ENCODE measurements at places on chromosomes 2 and 18. TPM values are rescaled to one million over a fixed set of nuclear protein-coding genes. Genes with fewer than 3 reads are reported as not detected.

DNA sequence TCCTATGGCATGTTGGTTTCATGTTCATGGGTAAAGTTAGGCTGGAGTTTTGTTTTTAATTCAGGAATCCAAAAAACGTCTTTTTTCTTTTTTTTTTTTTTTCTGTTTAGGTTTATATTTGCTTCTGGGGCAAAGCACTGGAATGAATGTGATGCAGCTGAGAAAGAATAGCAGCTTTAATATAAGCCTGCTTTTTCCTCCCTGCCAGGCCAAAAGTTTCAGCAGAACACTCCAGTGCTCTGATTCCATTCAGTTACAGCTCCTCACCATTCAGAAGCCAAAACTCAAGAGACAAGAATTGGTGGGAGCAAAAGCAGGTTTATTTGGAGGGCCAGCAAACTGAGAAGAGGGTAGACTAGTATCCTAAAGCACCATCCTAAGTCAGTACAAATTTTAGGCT, 102.7 kb upstream of the PELI1 start:
- DNase-seq, result no peak

GRCh38 chr18:35424356-35424755, 47.2 kb upstream of the ZNF396 start:
- no peak for DNase-seq

DNA sequence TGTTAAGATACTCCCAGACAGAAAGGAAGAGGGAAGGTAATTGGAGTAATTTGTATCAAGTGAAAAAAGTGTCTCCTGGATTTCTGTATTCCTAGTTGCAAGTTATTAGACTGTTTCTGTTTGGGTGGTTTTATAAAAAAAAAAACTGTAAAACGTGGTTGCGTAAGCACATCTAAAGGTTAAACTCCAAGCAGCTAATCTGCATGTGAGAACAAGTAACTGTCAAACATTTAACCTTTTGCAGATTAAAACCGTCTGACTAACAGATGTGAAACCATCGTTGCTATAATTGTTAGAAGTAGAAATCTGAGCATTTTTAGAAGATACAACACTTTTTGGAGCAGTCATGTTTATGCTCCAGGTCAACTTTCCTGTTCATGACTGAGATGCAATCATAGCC, 72.3 kb downstream of the AFF3 start:
- DNase-seq, result no peak

GRCh38 chr18:77865853-77866252, 616.2 kb downstream of the GALR1 start:
- DNase-seq, result no peak

DNA sequence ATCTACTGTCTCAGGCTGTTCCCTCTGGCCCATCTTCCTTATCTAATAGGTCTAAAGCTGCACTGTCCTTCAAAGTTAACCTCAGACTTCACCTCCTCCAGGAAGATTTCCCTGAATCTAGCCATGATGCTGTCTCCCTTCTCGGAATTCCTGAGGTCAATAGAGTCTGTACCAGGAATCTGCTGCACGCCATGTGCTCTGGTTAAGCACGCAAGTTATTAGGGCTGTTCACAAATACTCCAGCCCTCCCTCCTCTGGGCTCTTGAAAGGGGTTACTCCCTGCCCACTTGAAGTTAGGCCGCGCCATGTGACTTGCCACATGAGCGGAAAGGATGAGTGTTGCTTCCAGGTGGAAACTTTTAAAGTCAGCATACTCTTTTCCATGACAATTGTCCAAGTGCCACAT, 43.6 kb downstream of the MCFD2 start:
- peak; percentile 25 for DNase-seq

GRCh38 chr2:61785583-61785982, 68.3 kb downstream of the FAM161A start:
- DNase-seq, result no peak

DNA sequence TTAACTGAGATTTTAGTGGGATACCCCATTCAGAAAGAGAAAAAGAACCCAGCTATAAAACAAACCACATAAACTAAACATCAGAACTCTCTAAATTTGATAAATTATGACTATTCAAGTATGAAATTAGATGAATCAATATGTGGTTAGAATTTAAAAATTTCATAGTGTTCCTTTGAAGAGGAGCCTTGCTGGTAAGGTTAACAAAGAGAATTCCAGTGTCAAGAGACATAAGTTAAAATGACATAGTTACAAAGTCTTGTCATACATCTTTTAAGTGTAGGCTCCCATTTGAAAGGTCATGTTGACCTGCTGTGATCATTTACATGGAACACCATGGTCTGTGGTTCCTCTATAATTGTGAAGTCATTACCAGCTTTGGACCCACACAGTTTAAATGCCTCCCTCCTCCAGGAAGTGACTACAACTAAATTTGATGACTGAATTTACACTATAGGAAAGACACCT, 231.6 kb upstream of the ETAA1 start:
- no peak for DNase-seq

- no peak for DNase-seq
Observed at GRCh38 chr2:13414897-13415296, 698.2 kb downstream of the TRIB2 start.

- no peak for DNase-seq
Observed at GRCh38 chr18:3712491-3712890, 262.5 kb downstream of the TGIF1 start.

- no peak for DNase-seq
Observed at GRCh38 chr2:227643990-227644551, 22.5 kb upstream of the SCYGR5 start.

DNA sequence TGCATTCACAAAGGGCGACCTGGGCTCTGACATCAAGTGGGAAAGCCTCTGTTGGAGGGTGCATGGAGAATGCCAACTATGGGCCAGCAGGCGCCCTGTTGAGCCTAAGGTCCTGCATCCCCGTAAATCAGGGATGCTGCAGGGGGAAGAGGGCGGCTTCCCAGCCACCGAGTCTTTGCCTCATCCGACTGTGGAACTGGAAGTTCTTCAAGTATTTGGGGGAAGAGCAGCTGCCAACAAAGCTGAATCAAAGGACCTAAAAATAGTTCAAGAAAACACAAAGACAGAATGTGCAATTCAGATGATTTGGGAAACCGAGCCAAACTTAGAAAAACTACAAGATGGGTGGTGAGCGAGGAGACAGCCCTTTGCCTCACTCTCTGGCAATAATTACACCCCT, 281.1 kb upstream of the MGAT5 start:
- peak; percentile 84 for DNase-seq

GRCh38 chr2:232979871-232980461, 33.1 kb downstream of the NGEF start:
- no peak for DNase-seq

DNA sequence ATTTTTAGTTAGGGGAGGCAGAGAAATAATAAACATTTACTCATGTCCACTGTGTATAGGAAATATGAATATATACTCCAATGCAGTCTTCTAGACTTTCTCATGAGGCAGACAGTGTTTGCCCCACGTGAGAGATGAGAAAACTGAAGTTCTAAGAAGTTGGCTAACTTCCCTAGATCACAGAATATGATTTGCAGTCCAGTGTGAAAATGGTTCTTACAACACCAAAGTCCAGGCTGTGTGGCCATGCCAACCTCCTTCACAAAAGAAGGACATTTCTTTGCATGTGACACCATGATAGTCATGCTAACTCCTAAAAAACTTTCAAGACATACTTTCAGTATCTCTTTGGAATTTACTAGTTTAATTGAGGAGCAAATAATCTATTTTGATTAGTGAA, 143.7 kb downstream of the IRS1 start:
- no peak for DNase-seq

- DNase-seq, result no peak
Observed at GRCh38 chr2:13682540-13683272, 949.8 kb upstream of the LRATD1 start.

DNA sequence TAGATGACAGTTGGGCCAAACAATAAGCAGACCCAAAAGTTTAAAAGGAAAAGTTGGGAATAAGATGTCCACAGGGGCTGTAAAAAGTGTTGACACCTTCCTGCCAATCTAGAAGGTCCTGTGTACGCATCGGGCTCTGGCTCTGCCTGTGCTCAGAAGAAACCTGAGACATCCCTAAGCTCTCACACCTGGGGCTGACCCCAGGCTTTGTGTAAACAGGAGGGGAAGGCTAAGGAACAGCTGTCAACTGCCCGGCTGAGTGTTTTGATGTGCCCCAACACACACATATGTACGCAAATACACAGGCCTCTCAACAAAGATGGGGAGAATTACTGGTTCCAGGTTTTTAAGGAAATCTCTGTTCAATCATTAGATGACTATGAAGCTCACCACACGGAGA, 59.5 kb downstream of the TMEM131 start:
- no peak for DNase-seq

DNA sequence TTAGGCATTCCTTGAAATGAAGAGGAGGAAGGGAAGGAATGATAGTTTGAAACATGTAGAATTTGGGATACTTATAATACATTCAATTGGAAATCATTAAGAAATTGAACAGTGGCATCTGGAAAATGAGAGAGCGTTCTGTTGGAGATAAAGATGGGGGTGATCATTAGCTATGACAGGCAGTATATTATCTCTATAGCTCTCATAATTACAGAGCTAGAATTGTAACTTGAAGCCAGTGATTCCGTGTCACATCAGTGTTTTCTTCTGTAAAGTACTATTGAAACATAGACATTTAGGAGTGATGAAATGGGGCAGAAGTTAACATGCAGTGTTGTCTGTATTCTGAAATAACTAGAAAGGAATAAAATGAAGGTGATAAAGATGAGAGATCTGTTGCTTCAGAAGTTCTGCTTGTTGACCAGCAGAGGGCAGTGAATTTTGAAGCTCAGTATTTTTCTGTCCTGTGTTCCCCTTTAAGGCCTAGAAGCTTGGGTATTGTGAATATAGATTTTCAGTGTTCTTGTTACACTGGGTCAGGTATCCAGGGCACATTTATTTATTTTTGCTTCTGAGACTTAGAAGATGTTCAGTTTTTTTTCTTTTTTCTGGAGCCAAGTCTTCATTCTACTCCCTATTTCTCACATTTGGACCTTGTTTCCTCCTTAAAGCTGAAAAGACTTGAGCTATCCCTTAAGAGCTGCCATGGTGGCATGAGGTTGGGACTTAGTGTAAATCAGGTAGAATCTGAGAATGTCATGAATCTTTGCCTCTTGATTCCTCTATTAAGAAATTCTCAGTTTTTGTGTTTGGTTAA, 157.4 kb downstream of the TAF4B start:
- DNase-seq, result peak; percentile 54

DNA sequence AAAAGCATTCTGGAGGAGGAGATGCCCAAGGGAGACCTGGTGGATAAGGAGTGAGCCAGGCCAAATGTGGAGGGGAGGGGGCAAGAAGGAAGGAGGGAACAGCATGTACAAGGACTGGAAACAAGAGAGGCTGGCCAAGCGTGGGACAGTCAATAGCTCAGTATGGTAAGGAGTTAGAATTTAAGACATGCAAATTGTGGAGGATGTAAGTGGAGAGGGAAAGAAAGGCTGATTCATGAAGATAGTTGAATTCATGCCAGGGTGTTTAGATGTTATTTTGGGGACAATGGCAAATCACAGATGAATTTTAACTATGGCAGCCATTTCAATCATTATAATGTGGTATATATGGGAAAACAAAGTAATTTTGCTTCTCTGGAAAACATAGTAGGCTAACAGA, 462.3 kb downstream of the MEIS1 start:
- no peak for DNase-seq

- DNase-seq, result no peak
Observed at GRCh38 chr2:348361-348916, 60.5 kb upstream of the ALKAL2 start.

- DNase-seq, result no peak
Observed at GRCh38 chr2:215839816-215840215, 173.5 kb downstream of the MREG start.

DNA sequence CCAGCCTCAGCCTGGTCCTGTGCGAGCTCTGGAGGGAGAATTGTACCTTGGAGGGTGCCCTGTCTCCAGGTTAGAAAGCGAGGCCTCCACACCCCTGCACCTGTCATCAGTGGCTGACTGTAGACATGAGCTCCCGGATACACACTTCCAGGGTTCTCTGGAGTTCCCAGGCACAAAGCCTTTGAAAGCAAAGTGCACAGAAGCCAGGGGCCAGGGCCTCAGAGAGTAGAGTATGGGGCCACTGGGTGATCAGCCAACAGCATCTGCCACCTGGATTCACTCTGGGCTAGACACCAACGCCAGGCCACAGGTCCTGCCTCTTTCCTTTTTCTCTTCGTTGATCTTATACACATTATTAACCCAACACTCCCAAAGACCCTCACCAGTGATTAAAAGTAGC, 239.4 kb upstream of the HDAC4 start:
- DNase-seq, result no peak

- DNase-seq, result no peak
Observed at GRCh38 chr2:174161490-174161889, 86.8 kb downstream of the OLA1 start.

DNA sequence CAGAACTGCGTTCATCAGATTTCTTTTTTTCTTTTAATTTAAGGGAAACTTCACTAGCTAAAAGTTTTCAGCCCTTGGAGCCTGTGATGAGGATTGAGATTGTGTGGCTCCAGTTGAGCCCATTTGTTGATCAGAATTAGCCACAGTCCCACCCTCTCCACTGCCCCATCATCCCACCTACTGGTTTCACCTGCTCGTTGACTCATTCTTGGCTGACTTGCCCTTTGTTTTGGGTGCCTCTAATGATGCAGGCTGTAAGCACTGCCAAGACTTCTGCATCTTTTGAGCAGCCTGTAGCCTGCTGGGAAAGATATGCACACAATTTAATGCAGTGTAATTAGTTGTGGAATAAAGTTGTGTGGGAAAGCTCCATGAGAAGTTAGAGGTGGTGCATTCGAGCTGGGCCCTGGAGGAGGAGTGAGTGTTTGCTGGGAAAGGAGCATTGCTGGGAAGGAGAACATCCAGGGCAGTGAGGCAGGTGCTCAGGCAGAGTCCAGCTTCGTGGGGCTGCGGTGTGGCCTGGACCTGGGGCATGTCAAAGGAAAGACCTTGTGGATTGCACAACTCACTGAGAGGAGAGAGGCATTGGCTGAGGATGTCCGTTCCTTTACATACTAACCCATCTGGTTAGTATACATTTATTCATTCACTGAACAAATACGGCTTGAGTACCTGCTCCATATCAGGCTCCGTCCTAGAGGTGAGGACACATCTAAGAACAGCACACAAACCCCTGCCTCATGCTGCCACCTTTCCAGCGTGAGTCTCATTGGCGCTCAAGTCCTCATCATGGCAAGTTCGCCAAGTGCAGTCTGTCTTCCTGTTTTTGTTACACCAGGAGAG, 18.2 kb downstream of the ASPRV1 start:
- DNase-seq, result no peak

- DNase-seq, result no peak
Observed at GRCh38 chr18:76121011-76121410, 374.0 kb downstream of the ZNF516 start.

GRCh38 chr2:33897741-33898140, 298.6 kb upstream of the FAM98A start:
- DNase-seq, result no peak

DNA sequence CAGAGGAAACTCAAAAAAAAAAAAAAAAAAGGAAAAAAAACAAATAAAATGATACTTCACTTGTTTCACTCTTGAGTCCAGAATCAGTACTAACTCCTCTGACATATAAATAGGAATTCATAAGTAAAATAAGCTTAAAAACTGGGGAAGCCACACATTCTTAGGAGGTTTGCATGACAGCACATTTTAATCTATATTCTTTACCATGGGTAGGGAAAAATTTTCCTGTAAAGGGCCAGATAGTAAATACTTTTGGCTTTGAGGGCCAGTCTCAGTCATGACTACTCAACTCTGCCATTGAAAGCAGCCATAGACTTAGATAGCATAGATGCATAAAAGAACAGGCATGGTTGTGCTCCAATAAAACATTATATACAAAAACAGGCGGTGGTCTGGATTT, 145.2 kb downstream of the BCL11A start:
- DNase-seq, result no peak

Gene IL1RL1
- total RNA-seq, result 8.7 TPM

Gene RIT2
- total RNA-seq, result not detected

Gene NEU2
- 1.4 TPM for total RNA-seq

Gene HOXD3
- 9.7 TPM for total RNA-seq
